NT2/D1 (cell line): ENCODE measurements at places on chromosomes 5 and 9.

DNA sequence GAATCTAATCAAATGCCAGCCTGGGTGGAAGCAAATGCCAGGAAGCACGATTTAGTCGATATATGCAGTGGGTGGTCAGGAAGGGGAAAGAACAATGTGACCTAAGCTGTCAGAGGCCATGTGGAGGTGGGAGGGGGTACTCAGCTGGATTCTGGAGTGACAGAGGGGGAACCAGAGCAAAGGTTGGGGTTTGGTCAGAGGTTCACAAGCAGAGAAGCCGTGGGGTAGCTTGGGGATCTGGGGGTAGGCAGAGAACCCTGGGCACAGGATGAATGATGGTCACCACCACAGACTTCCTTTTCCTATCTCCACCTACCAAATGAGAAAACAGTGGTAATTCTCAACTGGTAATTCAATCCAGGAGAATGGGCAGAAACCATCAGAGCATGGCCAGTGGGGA, 24.1 kb upstream of the ARAP3 start:
- no peak for DNase-seq

DNA sequence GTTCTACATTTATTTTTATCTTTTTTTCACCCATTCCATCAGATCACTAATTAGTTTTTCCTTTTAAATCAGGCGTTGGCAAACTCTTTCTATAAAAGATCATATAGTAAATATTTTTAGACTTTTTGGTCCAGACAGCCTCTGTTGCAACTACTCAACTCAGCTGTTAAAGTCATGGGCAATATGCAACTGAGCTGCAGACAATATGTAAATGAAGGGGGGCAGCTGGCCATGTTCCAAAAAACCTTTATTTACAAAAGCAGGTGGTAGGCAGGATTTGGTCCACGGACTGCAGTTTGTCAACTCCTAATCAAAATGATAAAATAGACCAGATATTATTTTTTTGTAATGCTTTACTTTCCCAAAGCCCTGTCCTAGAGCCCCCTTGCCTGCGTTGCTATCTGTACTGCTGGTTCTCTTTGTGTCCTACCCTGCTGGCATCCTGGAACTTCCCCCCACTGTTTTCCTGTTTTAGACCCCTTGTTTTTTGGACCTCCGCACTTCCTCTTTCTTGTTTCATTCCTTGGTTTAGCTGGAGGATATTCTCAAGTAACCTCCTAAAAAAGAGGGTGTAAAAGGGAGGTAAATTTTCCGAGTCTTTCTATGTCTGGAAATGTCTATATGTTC, 24.7 kb upstream of the TNFSF8 start:
- no peak for DNase-seq

DNA sequence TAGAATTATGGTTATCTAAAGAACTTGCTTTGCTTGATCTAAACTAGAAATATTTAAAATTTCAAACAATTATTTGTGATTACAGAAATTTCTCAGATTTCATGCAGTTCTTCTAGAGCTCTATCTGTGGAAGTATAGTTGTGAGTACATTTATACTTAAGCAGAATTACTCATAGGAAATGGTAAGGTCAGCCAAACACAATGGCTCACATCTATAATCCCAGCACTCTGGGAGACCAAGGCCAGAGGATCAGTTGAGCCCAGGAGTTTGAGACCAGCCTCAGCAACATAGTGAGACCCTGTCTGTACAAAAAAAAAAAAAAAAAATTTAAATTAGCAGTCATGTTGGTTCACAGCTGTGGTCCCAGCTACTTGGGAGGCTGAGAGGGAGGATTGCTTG, 71.0 kb downstream of the INVS start:
- DNase-seq = no peak

- no peak for DNase-seq
Observed at GRCh38 chr5:36482812-36483211, 123.6 kb upstream of the SLC1A3 start.
